ENCODE measurements at places on chromosomes 4 and X.
A peak's percentile ranks its signal among the peaks of the same experiment; 100 is the strongest.

DNA sequence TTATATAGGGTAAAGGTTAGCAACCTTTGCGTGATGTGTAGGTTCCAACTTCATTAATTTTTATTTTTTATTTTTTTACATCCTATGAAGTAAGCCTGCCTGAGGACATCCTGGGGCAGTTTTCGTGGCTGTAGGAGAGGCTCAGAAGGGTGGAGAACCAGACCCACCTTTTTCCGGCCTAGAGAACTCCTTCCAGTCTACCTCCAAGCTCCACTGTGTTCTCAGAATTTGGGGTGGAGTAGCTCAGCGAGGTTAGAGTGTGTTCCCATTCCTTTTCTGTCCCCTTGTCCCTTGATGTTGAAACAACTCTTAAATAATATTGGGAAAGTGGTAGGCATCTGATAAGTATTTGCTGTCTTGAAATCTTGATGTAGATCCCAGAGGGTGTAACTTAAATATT is 32.4 kb downstream of the MTHFD2L start:
- DNase-seq: no peak

GRCh38 chr4:54662901-54663585 is 5.3 kb downstream of the KIT start:
- no peak for DNase-seq

DNA sequence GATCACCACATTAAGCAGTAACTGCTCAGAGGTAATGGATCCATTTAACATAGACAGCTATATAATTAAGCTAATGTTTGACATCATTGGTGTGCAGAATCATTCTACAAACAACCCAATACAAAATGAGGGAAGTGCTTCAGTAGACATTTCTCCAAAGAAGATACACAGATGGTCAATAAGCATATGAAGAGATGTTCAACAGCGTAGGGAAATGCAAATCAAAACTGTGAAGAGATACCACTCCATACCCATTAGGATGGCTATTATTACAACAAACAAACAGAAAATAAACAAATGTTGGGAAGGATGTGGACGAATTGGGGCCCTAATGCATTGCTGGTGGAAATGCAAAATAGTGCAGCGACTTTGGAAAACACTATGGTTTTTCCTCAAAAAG is 294.6 kb downstream of the ANK2 start:
- no peak for DNase-seq

GRCh38 chr4:152467101-152467500 is 68.8 kb downstream of the FBXW7 start:
- DNase-seq: no peak

- no peak for DNase-seq
These were observed 246.0 kb downstream of the FBXW7 start for GRCh38 chr4:152289941-152290340.

- no peak for DNase-seq
These were observed 94.4 kb downstream of the NLGN4X start for GRCh38 chrX:6134255-6134654.

- no peak for DNase-seq
These were observed 133.1 kb downstream of the KDR start for GRCh38 chr4:54992266-54992665.

DNA sequence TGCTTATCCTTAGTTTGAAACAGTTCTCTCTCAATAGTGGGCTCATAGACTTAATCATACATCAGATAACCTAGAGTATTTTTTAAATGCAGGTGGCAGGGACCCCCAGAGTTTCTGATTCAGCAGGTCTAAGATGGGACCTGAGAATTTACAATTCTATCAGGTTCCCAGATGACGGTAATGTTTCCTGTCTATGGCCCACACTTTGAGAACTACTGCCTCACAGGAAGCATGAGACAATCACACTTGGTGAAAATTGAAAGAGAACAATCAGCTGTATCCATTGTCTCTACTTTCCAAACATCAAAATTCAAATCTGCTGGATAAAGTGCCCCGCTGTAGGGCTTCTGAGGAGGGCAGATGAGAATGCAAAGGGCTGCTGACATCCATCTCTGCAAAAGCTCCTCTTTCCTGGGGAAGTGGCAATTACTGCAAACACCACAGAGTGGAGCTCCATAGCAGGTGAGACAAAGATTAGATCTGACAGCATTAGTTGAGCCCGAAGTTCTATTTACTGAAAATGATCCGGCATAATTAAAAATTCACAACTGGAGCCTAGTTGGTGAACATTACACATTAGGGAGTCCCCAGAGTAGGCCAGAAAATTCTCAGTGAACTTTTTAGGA is 187.8 kb upstream of the MBNL3 start:
- no peak for DNase-seq

GRCh38 chrX:30888526-30889146 is 418 bp downstream of the TAB3 start:
- DNase-seq: peak; percentile 6

GRCh38 chr4:121272526-121272925 is 108.3 kb downstream of the QRFPR start:
- DNase-seq: no peak

- DNase-seq: no peak
These were observed 43.3 kb downstream of the SPCS3 start for GRCh38 chr4:176363072-176363471.

- DNase-seq: no peak
These were observed 12.8 kb downstream of the CYP4V2 start for GRCh38 chr4:186204103-186204559.

DNA sequence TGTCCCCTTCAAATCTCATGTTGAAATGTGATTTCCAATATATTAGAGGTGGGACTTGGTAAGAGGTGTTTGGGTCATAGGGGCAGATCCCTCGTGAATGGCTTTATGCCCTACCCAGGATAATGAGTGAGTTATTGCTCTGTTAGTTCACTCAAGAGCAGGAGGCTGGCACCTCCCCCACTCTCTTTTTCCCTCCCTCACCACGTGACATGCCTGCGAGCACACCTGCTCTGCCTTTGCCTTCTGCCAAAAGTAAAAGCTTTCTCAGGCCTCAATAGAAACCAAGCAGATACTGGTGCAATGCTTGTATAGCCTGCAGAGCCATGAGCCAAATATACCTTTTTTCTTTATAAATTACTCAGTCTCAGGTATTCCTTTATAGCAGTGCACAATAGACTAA is 286.3 kb upstream of the UGT8 start:
- DNase-seq: no peak

GRCh38 chr4:37383579-37384229 is 139.2 kb downstream of the NWD2 start:
- DNase-seq: peak; percentile 35

DNA sequence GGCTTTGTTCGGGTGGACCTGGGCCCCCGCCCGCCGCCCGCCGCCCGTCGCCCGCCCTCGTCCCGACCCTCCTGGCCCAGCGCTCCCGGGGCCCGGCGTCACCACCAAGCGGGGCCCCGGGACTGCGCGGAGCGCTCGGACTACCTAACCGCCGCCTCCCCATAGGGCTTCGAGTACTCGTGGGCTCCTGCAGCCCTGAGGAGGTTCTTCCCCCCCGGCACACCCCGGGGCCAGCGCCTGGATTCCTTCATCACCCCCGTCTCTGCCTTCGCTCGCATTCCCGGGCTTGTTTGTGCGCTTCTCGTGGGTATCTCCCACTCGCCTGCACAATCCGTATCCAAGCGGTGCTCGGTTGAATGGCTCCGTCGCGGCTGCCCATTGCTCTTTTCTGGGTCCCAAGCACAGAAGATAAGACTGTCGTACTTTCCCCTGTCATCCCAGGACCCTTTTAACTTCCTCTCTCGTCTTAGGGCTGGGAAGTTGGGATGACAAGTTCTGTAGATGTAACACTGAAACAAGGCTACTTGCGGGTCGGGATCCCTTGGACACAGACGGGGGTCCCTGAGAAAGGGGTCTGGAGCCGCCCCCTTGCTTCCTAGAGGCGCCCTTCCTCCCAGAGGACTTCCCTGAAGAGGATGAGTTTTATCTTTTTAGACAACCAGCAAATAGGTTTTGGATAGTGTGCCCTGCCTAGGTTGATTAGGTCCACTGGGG is 565 bp downstream of the MOB1B start:
- peak; percentile 30 for DNase-seq

Data from SK-N-DZ (cell line).